RPMI7951 (cell line): ENCODE measurements at places on chromosomes 11 and 22. TPM values are rescaled to one million over a fixed set of nuclear protein-coding genes. Genes with fewer than 3 reads are reported as not detected.
A peak's percentile ranks its signal among the peaks of the same experiment; 100 is the strongest.

DNA sequence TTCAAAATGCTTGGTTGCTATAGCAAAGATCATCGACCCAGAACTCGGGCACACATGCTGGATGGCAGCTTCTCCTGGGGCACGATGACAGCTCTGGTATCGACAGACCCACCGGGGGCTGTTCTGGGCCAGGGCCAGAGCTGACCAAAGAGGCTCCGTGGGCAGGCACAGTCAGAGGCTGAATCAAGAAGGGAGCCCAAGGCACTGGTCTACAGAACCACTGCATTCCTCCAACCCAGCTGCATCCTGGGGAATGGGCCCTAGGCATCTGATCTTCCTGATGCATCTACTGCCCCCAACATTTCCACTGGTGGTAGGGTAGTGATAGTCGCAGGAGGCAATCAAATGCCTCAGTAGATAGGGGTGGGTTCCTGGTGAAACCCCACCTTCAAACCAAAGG lies 470.3 kb downstream of the TBC1D22A start:
- no peak for DNase-seq

DNA sequence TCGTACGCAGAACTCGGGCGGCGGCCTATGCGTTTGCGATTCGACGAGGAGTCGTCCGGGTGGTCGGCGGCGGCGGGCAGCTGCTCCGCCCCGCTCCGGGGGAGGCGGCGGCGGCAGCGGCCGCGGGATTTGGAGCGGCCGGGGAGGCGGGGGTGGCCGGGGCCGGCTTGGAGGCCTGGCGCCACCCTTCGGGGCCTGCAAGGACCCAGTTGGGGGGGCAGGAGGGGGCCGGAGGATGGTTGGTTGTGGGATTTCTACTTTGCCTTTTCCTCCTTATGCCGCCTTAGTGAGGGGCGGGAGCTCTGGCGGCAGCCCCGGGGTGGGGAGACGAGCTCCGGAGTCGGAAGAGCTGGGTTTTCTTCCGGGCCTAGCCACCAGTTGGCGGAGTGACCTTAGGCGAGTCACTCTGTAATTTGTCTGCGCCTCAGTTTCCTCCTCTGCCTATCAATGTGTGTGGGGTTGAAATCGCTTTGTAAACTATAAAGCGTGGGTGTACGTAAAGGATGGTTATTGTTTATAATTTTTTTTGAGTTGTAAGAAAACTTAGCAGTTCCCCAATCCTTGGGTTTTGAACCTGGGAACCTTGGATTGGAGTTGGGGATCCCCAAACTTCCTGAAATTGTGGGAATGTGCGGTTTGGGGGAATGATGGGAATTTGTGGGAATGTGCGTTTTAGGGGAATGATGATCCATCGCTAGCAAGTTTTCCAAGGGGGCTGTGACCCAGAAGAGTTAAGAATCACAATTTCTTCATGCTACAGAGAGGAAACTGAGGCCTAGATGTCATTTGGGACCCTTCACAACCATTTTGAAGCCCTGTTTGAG lies 679 bp downstream of the TUG1 start:
- DNase-seq: peak; percentile 35

DNA sequence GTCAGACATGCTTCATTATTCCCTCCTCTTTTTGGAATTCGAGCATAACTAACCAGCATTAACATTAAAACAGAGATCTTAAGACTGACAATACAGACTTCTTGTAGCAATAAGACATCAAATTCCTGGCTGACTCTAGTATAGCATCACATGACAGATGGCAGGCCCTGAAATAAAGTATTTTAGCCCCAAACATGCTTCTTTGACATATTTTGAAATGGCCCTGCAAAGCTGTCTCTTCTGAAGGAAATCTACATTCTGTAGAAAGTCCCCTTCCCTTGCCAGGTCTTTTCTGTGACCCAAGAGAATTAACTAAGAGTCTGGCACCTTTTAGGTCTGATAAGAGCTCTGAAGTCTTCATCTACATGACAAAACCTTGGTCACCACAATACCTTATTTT lies 38.5 kb upstream of the GNAZ start:
- no peak for DNase-seq

DNA sequence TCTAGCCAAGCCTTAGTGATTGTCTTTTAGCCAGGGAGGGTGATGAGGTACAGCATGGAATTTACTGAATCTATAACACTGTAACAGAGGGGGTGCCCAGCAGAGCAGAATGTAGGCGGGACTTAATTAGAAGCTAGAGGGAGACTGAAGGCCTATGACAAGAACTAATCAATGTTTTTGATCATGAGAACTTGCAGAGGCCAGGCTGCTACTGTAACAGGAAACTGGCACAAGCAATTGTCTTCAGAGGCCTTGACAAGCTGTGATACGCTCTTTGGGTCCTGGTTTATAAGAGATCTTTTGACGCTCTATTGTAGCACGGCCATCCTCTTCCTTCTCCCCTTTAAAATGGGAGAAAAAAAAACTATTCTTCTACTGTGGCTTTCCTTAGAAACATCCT lies 1297.3 kb downstream of the JRKL start:
- no peak for DNase-seq

- DNase-seq: no peak
Observed at GRCh38 chr11:78181185-78181584, 7.2 kb downstream of the KCTD21 start.

DNA sequence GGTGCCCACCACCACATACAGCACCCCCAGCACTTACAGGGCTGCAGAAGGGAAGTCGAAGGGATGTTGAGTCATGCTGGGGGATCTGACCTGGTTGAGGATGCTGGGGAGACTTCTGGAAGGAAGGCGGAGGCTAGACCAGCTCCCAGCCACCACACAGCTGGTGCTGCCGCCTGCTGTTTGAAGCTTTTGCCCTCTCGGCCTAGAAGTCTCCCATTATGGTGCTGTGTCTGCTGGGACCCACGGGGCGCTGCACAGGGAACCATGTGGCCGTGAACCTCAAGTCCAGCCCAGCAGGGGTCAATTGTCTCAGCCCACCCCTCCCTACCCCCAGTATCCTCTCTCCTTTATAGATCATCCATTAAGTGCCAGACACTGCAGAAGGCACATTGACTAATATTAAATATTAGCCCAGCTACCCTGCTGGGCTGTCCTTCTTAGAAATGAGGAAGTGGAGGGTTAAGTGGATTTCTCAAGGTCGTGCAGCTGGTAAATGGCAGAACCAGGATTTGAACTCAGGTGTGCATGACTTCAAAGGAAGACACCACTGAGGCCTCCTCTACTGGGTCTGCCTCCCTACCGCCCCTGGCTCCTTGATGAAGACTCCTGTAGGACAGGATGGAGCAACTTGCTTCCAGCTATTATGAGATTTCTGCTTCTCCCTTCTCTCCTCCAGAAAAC lies 49.7 kb downstream of the CYTH4 start:
- DNase-seq: no peak

DNA sequence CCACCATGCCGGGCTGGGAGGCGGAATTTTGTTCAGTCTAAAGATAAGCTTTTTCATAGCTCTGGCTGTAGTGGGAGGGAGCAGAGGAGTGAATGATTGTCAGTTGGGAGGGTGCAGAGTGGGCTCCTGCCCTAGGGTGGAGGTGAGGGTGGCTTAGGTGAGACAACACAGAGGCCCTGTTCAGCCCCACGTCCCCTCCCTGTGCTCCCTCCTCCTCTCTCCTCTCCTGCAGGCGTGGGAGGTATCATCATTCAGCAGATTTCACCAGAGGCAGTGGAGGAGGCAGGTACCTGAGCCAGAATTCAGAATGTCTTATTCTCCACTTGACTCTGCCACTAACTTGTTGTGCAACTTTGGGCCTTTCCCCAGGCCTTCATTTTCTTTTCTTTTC lies 1.7 kb upstream of the THRSP start:
- DNase-seq: no peak

DNA sequence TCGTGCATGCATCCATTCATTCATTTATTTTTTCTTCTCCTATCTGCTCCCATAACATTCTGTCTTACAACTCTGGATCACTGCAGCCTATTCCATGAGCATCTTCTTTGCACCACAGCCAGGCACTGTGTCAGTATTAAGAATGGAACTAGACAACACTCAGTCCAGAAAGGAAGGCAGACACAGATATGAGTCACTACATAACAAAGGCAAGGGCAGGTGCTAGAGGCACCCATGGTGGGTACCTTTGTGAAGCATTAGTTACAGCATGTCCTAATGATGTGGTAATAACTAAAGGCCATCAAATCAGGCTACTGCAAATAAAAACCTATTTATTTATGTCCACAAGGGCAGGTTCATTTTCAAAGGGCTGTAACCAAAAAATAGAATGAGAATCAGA lies 28.1 kb downstream of the TENM4 start:
- no peak for DNase-seq

DNA sequence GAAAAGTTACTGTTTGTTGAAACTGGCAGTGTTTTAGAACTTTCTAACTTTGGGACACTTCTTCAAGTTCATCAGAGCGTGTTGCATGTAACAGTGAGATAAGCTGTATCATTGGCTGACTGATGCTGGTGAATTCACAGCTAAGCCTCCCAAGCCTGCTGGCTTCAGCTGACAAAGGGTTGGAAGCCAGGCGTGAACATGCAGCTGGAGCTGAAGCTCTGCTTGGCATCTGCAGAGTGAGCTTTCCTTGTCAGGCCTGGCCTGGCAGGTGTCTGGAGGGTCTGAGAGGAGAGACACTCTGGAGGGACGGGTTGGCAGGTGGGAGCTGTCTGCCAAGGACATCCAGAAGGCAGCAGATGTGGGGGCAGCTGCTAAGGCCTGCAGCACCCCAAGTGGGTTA lies 1.5 kb downstream of the AMPD3 start:
- no peak for DNase-seq

DNA sequence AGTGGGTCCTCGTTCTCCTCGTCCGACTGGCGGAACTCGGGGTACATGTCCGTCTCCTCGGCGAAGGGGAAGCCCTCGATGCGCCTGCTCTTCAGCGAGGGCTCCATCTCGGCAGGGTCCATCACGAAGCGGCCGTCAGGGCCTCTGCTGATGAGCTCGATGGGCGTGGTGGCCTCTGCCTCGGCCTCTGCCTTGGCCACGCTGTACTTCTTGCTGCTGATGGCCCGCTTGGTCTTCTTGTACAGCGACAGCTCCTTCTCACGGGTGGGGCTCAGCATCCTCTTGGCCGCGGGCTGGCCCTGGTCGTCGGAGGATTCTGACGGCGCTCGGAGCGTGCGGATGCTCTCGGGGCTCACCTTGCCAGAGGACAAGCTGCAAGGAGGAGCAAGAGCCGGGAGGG lies 35.7 kb downstream of the IGSF9B start:
- DNase-seq: no peak

DNA sequence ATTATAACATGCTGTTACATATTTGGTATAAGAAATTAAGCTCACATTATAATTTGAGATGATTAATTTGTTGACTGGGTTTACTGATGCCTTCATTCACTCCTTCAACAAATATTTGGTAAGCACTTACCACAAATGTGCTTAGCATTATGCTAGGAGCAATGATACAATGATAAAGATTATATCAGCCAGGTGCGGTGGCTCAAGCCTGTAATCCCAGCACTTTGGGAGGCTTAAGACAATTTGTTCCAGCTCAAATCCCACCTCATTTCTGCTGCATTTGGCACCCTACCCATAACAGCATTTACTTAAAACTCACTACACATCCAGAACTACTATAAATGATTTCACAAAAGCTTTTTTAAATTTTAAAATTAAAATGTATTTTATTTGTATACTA lies 1263.6 kb upstream of the RAG2 start:
- DNase-seq: no peak

GRCh38 chr11:70270877-70271648 lies 573 bp downstream of the PPFIA1 start:
- DNase-seq: peak; percentile 40

GRCh38 chr11:110331626-110332025 lies 35.2 kb upstream of the RDX start:
- no peak for DNase-seq

The KLHL35 gene
- total RNA-seq: 1.6 and 1.8 TPM in 2 replicates

The TSKU gene
- total RNA-seq: 45.2 and 52.2 TPM in 2 replicates

The KDM4E gene
- total RNA-seq: not detected in 2 replicates

The ACTN3 gene
- total RNA-seq: under 0.01 TPM in 1 of 2 replicates, not detected in the other

The KRTAP5-11 gene
- total RNA-seq: not detected in 2 replicates

The UPB1 gene
- under 0.01 TPM in 1 of 2 replicates, not detected in the other for total RNA-seq

The CHRDL2 gene
- not detected in 2 replicates for total RNA-seq

The ALDH3B1 gene
- total RNA-seq: 13.3 and 17.4 TPM in 2 replicates

The FGF3 gene
- not detected in 2 replicates for total RNA-seq

The MMP13 gene
- 0.12 TPM in 1 of 2 replicates, not detected in the other for total RNA-seq

The SPON1 gene
- 0.10 TPM in 1 of 2 replicates, not detected in the other for total RNA-seq

The C11orf65 gene
- total RNA-seq: 0.10 and 0.24 TPM in 2 replicates

The GDPD4 gene
- total RNA-seq: not detected in 2 replicates

The OR9Q2 gene
- not detected in 2 replicates for total RNA-seq
